ENCODE measurements at places on chromosomes 7 and 10. TPM values are rescaled to one million over a fixed set of nuclear protein-coding genes. Genes with fewer than 3 reads are reported as not detected.

DNA sequence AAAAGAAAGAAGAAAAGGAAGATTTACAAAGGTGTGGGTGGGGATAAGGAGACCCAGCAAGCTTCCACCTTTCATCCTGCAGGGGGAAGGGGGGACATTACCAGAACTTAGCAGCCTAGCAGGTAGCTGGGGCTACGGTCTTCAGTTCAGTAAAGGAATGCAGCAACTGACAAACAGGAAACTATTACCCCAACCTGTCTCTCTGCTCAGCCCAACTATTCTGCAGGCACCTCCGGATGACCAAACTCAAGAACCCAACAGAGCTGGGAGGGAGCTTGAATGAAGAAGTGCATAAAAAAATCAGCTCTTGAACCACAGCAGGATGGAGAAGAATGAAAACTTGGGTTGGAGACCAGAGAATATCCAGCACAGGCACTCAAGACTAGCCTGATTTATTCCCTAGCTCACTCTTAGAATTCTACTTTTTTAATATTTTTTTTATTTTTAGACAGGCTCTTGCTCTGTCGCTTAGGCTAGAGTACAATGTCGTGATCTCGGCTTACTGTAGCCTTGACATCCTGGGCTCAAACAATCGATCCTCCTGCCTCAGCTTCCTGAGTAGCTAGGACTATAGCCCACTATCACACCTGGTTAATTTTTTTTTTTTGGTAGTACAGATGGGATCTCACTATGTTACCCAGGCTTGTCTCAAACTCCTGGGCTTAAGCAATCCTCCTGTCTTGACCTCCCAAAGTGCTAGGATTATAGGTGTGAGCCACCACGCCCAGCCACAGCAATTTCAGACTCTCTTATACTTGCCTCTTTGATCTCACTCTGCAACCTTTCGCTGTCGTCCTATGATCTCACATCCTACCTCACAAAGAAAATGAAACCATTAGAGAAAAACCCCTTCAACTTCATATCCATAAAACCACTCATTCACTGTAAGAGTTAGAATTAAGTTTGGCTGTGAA lies 18.5 kb upstream of the C10orf67 start:
- no peak for DNase-seq

DNA sequence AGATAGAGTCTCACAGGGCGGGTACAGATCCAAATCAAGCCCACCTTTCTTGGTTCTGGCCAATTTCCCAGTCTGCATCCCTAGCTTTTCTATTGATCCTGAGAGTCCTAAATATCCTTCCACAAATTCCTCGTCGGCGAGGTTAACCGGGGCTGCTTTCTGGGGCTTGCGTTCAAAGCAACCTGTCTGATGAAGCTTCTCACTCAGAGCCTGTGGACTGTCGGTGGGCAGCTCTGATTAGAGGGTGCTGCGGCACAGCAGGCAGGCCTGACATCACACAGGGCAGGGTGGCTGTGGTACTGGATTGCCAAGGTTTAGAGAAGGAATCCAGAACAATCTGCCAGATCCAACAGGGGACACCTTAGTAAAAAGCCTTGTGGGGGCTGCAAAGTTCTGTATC lies 338.0 kb upstream of the ZMIZ1 start:
- DNase-seq: no peak

DNA sequence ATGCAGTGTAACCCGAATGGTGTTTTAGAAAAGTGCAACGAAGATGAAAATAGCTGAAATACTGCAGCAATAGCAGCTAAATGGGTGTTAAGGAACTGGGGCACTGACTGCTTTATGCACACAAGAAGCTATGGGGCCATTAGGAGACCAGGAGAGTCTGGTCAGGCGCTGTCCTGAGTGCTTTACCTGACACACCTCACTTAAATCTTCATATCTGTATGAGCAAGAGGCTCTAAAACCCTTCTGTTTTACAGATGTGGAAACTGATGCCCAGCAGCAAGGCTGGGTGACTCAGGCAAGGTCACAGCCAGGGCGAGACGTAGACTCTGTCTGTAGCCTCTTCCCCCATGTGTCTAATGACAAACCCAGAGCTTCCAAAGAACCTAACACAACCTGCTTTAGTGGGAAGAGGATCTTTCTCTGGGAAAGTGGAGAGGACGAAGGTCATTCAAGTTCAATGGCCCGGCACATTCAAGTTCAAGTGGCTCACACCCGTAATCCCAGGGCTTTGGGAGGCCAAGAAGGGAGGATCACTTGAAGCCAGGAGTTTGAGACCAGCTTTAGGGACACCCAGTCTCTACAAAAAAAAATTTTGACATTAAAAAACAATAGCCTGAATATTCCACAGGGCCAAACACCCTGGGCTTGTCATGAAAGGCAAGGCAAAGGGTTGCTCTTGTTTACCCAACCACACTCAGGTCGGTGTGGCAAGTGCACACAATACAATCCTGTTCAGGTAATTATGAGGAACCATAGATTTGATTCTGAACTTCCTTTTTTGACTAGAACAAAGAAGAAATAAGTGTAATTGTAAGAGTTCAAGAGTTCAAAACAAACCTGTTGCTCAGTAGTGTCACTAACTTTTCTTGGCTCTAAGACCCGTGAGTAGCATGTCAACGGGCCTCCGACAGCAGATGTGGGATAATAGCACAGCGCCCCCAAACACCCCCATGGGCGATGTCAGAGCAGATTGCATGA lies 53.7 kb upstream of the KLF6 start:
- no peak for DNase-seq

- no peak for DNase-seq
These were observed 94.9 kb downstream of the TMEM130 start for GRCh38 chr7:98774884-98775283.

- DNase-seq: peak; percentile 60
These were observed 54.5 kb downstream of the GBF1 start for GRCh38 chr10:102299873-102300272.

DNA sequence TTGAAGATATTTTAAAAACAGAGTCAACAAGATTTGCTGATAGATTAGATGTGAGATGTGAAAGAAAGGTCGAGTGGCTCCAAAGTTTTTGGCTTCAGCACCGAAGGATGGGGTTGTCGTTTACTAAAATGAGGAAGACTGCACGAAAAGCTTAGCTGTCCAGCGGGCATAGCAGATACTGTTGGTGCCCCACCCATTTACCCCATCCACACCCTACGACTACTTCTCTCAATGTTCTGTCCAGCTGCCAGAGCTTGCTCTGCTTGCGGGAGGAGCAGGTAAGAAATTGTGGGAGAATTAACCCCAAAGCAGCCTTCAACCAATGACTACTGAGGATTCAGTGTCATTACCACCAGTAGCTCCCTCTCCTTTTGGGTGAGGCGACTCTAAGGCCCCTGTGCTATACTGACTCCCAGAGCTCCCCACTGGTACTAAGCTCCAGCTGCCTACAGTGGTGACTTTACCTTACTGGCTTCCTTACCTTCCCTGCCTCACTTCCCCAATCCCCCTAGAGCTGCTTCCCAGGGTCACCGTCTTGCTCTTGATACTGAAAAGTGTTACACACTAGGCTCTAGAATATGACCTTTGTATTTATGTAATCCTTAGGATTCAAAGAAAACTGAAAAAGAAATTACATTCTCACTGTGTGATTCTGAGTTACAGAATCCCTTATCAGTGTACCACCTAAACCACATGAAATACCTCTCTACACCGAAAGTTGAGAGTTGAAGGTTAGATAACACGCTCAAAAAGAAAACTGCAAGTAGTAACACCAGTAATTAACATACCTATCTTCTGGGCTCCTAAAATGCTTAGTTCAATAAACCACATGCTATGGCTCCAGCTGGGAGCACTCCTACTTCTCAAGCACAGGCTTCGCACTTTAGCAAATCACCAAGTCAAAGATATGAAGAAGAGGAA lies 22.3 kb downstream of the CACUL1 start:
- DNase-seq: no peak

Gene RAB19
- not detected for total RNA-seq

Gene CTAGE4
- total RNA-seq: not detected

Data from HFFc6 (cell line).